ENCODE measurements at places on chromosomes 6 and 20. TPM values are rescaled to one million over a fixed set of nuclear protein-coding genes. Genes with fewer than 3 reads are reported as not detected.

GRCh38 chr6:17280552-17281090 lies 540 bp upstream of the RBM24 start:
- no peak for DNase-seq

C20orf96 gene
- total RNA-seq = 2.2 TPM

- peak; percentile 77 for DNase-seq
Measured at GRCh38 chr20:53157443-53158408, 185.6 kb downstream of the TSHZ2 start.

CST9L gene
- not detected for total RNA-seq

- DNase-seq = no peak
Measured at GRCh38 chr6:101595276-101595675, 201.8 kb downstream of the GRIK2 start.

SIRPB2 gene
- not detected for total RNA-seq
